SJSA1 (cell line): ENCODE measurements at places on chromosomes 7 and 10. TPM values are rescaled to one million over a fixed set of nuclear protein-coding genes. Genes with fewer than 3 reads are reported as not detected.

DNA sequence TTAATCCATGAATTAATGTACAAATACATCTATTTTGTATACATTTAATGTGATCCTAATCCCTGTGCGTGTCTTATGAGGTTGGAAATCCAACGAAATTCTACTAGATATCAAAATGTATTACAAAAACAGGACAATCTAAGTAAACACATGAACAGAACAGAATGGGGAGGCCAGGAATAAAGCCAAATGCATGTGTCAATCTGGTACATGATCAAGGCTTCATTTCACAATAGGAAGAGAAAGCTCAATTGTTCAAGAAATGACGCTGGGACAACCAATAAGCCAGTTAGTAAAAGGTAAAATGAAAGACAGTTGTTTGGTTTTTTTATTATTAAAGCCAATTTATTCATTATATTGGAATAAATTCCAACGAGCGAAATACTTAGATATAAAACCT lies 83.0 kb downstream of the COL13A1 start:
- no peak for DNase-seq

GRCh38 chr7:14690075-14690474 lies 212.5 kb downstream of the DGKB start:
- DNase-seq = no peak

- DNase-seq = no peak
Observed at GRCh38 chr7:41024126-41024525, 678.8 kb downstream of the INHBA start.

DNA sequence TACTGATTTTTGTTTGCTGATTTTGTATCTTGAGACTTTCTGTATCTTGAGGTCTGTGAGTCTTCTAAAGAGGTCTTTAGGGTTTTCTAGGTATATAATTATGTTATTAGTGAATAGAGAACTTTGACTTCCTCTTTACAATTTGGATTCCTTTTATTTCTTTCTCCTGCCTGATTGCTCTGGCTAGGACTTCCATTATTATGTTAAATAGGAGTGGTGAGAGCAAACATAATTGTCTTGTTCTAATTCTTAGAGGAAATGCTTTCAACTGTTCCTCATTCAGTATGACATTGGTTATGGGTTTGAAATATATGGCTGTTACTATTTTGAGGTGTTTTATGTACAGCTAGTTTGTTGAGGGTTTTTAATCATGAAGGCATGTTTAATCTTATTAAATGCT lies 308.0 kb upstream of the TEX47 start:
- DNase-seq = no peak

DNA sequence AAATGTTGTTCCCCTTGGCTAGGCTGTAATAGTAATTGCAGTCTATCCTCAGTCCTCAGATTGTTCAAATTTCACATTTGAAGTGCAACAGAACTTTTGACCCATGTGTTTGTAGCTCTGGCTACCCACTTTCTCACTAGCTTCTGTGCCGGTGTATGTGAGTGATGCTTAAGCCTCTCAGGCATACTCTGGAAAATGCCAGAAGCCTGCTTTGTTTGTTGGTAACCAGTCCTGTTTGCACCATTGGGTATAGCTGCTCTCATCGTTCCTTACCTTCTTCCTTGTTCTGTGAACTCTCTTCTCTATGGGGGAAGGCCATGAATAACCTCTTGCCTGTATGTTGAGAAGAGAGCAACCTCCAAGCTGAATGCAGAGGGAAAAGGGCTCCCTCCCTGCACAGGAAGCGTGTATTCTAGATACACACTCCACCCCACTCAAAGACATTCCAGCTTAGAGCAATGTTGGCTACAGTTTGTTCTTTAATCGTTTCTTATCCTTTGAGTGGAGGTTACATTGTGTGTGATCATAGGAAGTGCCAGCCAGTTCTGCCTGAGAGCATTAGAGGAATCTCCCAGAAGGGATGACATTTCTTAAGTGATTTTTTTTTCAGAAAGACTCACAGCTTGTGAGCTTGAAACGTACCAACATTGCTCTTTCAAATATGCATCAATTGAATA lies 40.5 kb downstream of the C1QL3 start:
- DNase-seq = no peak

- DNase-seq = no peak
Observed at GRCh38 chr7:21939136-21939857, 6.4 kb downstream of the CDCA7L start.

DNA sequence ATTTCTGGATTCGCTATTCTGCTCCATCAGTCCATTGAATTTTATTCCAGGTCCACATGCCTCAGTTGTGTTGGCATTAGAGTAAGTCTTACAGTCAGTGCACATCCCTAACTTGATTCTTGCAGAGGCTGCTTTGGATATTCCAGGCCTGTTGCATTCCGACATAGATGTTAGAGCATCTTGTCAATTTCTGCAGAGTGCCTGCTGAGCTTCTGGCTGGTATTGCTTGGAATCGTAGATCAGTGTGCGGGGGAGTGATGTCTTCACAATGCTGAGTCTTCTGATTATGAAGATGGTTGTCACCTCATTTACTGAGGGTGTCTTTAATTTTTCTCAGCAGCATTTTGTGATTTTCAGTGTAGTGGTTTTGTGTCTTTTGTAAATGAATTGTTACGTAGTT lies 45.2 kb downstream of the INPP5A start:
- DNase-seq = no peak

- DNase-seq = no peak
Observed at GRCh38 chr10:34789966-34790506, 25.1 kb downstream of the PARD3 start.

DNA sequence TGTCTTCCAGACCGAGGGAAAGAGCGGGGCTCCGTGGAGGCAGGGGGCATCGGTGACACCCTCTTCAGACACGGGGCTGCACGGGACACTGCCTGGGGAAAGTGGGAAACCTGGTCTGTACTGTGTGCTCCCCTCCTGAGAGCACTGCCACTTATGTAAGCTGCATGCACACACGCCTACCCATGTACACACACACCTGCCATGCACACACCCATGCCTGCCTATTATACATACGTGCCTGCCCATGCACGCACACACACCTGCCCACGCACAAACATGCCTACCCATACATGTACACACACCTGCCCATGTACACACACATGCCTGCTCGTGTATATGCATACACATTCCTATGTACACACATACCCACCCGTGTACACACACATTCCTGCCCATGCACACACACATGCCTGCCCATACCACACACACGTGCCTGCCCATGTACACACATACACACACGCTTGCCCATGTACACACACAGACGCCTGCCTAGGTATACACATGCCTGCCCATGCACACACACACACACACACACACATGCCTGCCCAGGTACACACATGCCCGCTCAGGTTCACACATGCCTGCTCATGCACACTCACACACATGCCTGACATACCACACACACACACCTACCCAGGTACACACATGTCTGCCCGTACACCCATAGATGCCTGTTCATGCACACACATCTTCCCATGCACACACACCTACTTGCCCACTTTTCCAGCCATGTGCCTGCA lies 35.5 kb upstream of the CALN1 start:
- no peak for DNase-seq

DNA sequence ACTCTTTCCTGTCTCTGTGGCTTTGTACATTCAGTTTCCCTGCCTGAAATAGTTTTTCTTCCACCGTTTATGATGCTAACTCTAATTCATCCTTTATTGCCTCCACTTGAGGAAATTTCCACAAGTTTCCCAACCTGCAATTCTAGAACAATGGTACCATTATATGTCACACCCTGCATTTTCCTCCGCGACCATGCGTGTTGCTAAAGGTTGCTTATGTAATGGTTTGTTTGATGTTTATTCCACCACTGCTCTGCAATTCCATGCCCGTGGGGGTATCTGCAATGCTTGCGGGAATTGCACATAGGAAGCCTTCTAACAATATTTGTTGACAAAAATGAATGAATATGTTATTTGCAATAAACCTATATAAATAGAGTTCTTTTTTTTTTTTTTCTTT lies 69.5 kb upstream of the ST8SIA6 start:
- DNase-seq = no peak

DNA sequence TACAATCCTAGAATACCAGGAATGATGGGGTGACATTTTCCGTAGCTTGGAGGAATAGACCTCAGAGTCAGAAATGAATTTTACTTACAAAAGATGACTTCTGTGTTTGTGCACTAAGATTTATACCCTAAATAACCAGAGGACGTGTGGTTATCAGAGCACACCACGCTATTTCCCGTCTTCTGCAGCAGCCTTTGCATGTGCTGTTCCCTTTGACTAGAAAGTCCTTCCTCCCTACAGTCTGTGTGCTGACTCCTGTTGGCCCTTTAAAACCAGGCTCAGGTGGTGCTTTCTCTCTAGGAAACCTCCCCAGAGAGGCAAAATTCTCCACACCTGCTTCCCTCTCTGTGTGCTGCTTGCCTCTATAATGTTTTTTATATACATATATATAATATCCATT lies 73.3 kb upstream of the SMNDC1 start:
- no peak for DNase-seq

DNA sequence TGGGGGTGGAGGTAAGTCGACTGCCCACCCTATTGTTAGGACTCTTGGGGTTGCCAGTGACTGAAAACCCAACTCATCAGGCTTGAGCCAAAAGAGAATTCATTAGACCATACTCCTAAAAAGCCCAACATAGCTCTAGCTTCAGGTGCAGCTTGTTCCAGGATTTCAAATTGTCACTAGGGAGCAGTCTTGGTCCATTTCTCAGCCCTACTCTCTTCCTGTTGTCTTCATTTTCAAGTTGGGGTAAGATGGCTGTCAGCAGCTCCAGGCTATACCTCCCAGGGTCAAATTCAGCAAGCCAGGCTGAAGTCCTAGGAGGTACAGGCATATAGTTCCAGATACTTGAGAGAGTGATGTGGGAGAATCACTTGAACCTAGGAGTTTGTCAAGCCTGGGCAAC lies 14.9 kb upstream of the COL13A1 start:
- peak; percentile 51 for DNase-seq

GRCh38 chr10:18179891-18180290 lies 39.7 kb downstream of the CACNB2 start:
- DNase-seq = no peak

GRCh38 chr10:86753051-86753450 lies 3.4 kb upstream of the BMPR1A start:
- no peak for DNase-seq

DNA sequence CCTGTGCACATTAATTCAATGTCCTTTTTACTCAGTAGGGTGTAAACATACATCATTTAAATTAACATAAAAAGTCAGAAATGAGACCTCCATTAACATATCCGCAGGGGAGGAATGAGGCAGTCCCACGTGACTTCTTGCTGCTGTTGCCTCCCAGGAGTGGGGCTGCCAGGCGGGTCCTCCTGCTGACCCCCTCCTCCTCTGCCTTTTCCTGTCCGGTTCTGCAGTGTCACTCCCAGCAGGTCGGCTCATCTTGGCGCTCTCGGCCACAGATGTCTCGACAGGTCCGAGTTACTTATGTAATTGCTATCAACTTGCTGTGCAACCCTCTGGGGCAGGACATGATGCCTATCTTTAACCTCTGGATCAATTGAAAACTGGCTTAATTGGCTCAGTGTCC lies 329.6 kb downstream of the GALNT17 start:
- no peak for DNase-seq

DNA sequence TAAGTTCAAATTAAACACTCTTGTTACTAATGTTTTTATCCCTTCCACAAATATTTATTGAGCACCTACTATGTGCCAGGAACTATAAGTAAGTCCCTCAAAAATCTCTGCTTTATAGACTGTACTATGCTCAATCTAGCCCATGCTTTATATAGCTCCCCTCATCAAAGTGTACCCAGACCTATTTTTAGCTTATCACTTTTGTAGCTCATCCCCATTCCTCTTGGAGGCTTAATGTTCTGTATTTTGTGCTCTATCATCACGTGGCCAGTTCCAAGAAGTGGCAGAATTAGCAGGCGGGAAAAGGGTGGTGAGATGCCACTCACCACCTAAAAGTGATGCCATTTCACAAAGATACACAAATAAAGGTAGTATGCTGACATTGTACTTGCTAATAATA lies 138.1 kb upstream of the BET1 start:
- DNase-seq = no peak

- peak; percentile 69 for DNase-seq
Observed at GRCh38 chr10:109852475-109853037, 70.8 kb downstream of the XPNPEP1 start.

GRCh38 chr7:15600298-15600697 lies 38.5 kb upstream of the AGMO start:
- DNase-seq = no peak

DNA sequence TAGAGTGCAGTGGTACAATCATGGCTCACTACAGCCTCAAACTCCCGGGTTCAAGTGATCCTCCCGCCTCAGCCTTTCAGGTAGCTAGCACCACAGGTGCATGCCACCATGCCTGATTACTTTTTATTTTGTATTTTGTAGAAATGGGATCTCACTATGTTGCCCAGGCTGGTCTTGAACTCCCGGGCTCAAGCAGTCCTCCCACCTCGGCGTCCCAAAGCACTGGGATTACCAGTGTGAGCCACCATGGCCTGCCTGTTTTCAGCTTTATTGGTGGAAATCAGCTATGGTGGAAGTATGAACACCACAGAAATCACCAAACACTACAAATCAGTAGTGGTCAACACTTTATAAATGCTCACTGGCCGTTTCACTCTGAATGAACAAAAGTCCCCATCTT lies 299.9 kb upstream of the LYZL1 start:
- DNase-seq = no peak

GRCh38 chr7:13603016-13603415 lies 386.4 kb downstream of the ETV1 start:
- DNase-seq = no peak

GRCh38 chr10:95284807-95285206 lies 6.0 kb downstream of the PDLIM1 start:
- DNase-seq = no peak

SPDYE9 gene
- total RNA-seq = not detected in 2 replicates

MYL10 gene
- total RNA-seq = not detected in 2 replicates

ZNF365 gene
- total RNA-seq = 1.4 and 3.0 TPM in 2 replicates

CDHR3 gene
- total RNA-seq = 0.26 TPM in 1 of 2 replicates, not detected in the other

CDC123 gene
- total RNA-seq = 82.8 and 125 TPM in 2 replicates

C10orf53 gene
- not detected in 2 replicates for total RNA-seq

LLCFC1 gene
- not detected in 2 replicates for total RNA-seq
